Breast epithelium (tissue), 4 donors: ENCODE measurements at places on chromosomes 3 and 15. TPM values are rescaled to one million over a fixed set of nuclear protein-coding genes. Genes with fewer than 3 reads are reported as not detected.

DNA sequence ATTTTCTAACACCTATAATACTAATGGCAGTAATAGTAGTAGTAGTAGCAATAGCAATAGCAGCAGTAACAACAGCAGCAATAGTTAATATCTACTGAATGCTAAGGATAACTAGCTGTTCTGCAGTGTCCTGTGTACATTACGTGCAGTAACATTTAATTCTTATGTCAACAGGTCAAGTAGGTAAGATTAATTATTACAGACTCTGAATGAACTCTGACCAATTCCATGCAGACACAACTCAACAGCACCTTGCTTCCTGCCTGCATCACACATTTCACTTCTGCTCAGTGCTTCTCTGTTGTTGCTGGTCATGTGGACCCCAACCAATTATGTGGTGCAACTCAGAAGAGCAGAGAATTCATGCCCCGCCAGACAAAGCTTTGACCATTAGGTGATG, 39.9 kb upstream of the ARHGEF26 start:
- DNase-seq = no peak

- DNase-seq = peak; percentile 56
Measured at GRCh38 chr15:68924866-68925560, 5.3 kb upstream of the SPESP1 start.

Gene SLC6A1
- 0.29 TPM for total RNA-seq

Gene PPM1M
- 31.2 TPM for total RNA-seq

Gene TKT
- 130 TPM for total RNA-seq

Gene GRIP2
- total RNA-seq = 0.33 TPM

- no peak for DNase-seq
Measured at GRCh38 chr3:142282503-142282902, 57.1 kb upstream of the GK5 start.

Gene BCHE
- 0.33 TPM for total RNA-seq

- no peak for DNase-seq
Measured at GRCh38 chr15:82129761-82130160, 83.9 kb upstream of the MEX3B start.

GRCh38 chr3:88041005-88041404, 17.8 kb downstream of the CGGBP1 start:
- no peak for DNase-seq

DNA sequence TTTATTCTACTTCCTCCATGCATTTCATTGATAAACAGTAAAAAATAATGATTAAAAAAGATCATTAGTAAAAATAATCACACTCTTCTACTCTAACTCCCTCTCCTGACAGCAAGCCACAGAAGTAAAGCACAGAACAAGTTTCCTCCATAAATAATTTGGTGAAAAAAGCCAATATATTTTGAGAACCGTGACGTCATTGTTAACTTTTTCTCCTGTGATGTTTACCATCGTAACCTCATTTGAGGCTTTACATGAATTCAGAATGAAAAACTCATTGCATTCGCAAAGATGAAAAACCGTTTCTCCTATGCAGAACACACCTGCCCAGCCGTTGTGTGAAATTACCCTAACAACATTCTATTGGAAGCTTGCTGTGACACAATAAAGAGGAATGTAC, 120.7 kb downstream of the NSUN3 start:
- DNase-seq = no peak

DNA sequence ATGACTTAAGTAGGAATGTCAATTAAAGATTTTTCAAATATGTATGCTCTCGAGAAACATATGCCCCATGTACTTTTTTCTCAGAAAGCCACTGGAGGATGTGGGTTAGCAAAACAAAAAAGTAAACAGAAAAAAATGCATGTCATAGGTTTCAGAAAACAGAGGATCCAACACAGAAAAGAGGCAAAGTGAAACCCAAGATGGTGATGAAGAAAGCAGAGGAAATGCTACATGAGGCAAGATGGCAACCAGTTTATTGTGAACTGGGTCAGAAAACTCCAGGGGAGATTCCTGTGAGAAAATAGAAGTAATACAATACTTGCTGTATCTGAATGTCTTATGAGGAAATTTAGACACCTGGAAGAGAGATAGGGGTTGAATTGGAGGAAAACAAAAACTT, 30.8 kb upstream of the EOMES start:
- no peak for DNase-seq

GRCh38 chr15:48981941-48982340, 18.2 kb upstream of the SHC4 start:
- DNase-seq = no peak

- no peak for DNase-seq
Measured at GRCh38 chr3:122325769-122326168, 721 bp downstream of the CSTA start.

DNA sequence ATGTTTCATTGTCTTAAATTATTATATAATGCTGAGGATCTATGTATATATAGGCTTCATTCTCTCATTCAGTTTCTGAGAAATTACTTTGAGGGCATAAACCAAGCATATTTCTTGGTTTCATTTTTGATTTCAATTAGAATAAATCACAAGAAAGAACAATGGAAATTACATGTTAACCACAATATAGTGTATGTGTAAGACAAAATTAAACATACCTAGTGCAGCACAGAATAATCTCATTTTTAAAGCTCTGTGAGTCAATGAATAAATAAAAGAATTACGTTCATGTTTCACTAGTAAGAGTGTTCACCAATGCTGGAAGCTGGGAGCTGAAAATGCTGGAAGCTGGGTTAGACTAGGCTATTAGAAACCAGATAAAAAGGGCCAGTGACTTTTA, 72.8 kb downstream of the UBE3A start:
- DNase-seq = no peak

- no peak for DNase-seq
Measured at GRCh38 chr3:65706776-65707568, 331.7 kb downstream of the MAGI1 start.

GRCh38 chr3:141411251-141411771, 43.0 kb downstream of the ZBTB38 start:
- DNase-seq = no peak

DNA sequence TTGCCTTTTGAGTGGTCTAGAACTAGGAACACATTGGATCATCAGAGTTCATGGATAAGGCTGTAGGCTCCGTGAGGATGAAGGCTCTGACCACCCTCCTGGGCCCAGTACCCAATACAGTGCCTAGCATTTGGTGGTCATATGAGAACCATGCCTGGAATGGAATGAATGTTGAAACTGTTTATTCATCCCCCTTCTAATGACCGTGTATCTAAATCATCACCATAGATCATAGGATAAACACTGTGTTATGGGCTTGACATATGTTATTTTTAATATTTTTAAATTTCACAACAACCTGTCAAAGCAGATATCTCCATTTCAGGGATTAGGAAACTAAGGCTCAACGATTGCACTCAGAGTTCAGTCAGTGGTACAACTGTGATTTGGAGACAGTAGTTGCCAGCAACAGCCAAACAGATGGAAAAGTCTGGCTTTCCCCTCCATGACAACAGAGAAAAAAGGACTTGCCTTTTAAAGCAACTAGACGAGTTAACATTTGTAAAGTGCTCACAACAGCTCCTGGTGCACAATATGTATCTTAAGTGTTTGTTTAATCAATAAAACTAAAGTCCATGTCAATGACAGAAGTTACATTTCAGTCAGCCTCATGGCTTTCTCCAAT, 89.6 kb downstream of the TMEM266 start:
- DNase-seq = no peak

Gene APBA2
- 6.9 TPM for total RNA-seq

- DNase-seq = no peak
Measured at GRCh38 chr3:23964537-23965235, 19.6 kb downstream of the NR1D2 start.

DNA sequence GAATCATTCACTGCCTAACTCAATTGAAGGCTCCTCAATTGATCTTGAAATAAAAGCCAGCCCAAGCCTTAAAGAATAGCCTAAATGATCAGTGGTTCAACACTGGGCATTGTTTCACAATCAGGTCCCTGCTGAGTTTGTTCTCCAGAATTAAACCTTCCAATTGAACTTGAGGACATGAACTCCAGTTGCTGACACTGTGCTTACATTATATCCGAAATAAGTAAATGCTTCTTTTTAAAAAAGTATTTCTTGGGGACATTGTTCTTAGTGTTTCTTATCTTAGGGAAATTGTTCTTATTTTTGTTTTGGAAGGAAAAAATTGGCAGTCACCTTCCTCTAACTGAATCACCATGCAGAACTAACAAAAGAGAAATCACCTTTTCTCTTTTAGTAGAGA, 450.2 kb downstream of the RBMS3 start:
- DNase-seq = no peak

DNA sequence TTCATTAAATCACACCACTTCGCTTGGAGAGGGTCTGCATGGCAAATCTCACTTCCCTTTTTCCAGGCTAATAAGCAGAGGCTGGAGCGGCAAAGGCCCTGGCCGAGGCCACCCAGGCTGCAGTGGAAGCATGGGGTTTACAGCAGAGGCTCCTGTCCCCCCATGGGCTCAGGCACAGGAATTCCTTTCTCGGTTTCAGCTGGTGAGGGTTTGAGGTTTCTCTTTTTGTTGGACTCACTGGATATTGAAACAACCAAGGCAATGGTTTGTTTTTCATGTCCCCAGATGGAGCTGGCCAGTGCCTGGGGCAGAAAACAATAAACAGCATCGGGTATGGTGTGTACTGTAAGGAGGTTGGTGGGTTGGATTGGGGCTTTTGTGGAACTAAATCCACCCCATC, 175.6 kb upstream of the RASGRP1 start:
- DNase-seq = no peak
